DMS 273 treated with DMSO at 0.1 percent for 48 hours (cell line): ENCODE measurements at places on chromosomes 1 and 21.

- DNase-seq: no peak
These were observed 81.5 kb downstream of the SCMH1 start for GRCh38 chr1:41160498-41161110.

DNA sequence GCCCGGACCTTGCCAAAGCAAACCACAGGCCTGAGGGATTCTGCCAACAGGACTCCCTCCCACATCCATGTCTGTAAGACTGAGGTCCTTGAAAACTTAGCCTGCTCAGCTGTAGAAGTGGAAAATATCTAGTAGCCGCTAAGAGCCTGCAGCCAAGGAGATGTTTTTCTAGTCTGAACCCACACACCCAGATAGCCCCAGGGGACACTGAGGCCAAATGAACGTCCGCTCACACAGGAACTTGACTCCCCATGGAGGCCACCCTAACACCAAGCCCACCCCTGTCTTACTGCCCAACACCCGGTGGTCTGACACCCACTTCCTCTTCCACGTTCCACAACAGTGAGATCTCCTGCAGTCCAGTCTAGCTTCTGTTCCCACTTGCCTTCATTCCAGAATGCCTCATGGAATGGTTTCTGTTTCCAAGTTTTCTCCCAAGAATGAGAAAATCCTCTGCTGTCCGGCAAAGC lies 174.8 kb downstream of the PLPP3 start:
- DNase-seq: no peak

- peak; percentile 48 for DNase-seq
These were observed at the start of gene OLFML2B for GRCh38 chr1:162023547-162024501. Gene OLFML2B (minus strand): TSS chr1:162023869. CDS start chr1:162023430, 439 bp downstream.

- DNase-seq: no peak
These were observed 817.9 kb upstream of the ADGRL2 start for GRCh38 chr1:80982831-80983230.

- no peak for DNase-seq
These were observed 61.4 kb upstream of the CXADR start for GRCh38 chr21:17451364-17451891.

GRCh38 chr1:29906927-29907326 lies 670.6 kb downstream of the PTPRU start:
- DNase-seq: no peak

DNA sequence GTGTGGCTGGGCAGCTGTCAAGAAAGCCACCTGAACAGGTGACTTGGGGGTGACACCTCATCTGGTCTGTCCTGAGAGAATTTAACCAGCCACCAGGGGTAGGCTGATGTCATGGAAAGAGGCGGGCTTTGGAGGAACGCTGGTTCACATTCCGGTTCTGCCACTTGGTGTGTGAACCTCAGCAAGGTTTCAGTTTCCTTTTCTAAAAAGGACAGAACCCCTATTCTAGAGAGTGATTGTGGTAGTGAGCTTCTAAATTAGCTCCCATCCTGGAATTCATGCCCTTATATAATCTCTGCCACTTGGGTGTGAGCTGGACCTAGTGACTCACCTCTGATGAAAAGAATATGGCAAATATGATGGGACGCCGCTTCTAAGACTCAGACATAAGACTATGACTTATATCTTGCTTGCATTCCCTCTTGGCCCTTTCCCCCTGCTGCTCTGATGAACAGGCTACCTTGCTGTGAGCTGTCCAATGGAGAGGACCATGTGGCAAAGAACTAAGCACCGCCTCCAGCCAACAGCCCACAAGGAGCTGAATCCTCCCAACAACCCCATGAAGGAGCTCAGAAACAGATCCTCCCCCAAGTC lies 332.1 kb downstream of the RRAGC start:
- no peak for DNase-seq

DNA sequence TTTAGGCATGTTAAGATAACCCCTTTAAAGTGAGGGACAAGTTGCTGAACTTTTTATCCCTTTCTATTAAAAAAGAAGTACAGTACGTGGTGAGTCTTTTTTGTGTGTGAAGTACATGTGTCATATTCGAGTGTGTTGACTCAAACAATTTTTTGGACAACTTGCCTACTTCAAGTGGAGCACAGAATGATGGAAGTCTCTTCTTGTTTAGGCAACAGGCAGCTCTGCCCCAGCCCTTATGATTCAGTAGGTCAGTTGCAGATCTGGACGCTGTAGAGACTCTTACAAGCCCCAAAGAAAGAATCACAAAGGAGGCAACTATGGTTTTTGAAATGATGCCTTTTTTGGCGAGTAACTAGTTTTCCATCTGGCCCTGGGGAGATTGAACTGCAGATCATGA lies 14.4 kb upstream of the ZFP69B start:
- DNase-seq: no peak

DNA sequence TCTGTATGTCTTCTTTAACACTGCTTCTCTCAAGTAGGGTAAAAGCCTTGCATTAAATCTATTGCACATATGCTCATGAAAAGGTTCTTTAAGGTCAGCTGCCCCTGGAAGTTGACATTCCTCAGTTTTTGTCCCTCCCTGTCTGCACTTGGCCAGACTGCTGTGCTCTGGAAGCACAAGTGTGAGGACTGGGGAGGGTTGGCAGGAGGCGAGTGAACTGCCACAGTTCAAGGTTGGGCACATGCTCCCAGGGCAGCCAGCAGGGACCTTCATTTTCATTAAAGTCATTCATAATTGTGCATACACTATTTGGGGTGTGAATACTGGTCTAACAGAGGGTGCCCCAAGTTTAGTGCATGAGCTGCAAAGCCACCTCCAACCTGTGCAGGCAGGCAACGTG lies 10.9 kb upstream of the THEM5 start:
- DNase-seq: no peak

GRCh38 chr1:197638316-197638715 lies 137.0 kb downstream of the DENND1B start:
- DNase-seq: no peak

- no peak for DNase-seq
These were observed 2.1 kb downstream of the LHX8 start for GRCh38 chr1:75136195-75136815.

DNA sequence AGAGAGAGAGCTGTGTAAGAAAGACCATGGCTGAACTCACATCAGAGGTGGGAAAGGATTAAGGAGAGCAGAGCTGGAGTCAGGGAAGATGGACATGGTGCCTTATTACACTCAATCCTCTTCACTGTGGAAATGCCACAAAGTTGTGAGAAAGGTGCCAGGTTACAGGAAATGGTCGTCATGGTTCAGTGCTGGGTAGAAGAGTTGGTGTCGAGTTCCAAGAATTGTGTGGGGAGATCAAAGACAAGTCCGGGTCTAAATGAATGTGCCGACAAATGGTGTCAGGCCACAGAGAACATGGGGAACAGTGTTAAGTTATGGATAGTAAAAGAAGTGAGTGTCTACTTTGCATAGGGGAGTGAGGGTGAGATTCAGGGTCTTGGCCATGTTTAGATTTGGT lies 40.9 kb downstream of the LAMC2 start:
- no peak for DNase-seq

DNA sequence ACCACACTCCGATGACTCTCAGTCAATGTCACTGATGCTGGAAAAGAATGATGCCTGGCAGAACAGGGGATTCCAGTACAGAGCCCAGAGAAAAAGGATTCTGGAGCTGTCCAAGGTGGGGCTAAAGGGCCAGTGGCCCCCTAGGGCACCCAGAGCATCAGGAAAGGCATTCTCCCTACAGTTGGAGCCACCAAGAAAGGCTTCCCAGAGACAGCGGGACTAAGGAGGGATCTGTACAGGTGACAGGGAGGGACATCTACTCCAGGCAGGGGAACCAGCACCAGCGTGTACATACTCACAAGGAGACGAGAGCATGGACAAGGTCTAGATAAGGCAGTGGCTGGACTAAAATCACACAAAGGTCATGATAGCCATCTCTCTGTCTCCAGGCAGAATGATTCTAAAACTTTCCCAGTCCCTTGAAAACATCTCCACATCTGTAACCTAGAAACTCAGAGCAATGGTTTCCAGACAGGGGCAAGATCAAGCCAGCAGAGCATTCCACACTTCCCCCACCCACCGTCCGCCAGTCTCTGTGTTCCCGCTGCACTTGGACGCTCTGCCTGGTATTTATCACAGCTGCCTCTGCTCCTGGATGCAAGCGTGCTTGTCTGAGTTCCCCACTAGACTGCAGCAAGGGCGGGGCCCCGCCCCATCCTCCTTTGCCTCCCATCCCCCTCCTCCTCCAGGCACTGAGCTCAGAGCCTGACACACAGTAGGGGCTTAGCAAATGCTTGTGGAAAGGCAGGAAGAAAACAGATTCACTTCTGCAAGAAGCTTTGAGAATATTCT lies 111.6 kb upstream of the ZC3H12A start:
- no peak for DNase-seq

- DNase-seq: no peak
These were observed 67.9 kb downstream of the TBX15 start for GRCh38 chr1:118920124-118920717.

DNA sequence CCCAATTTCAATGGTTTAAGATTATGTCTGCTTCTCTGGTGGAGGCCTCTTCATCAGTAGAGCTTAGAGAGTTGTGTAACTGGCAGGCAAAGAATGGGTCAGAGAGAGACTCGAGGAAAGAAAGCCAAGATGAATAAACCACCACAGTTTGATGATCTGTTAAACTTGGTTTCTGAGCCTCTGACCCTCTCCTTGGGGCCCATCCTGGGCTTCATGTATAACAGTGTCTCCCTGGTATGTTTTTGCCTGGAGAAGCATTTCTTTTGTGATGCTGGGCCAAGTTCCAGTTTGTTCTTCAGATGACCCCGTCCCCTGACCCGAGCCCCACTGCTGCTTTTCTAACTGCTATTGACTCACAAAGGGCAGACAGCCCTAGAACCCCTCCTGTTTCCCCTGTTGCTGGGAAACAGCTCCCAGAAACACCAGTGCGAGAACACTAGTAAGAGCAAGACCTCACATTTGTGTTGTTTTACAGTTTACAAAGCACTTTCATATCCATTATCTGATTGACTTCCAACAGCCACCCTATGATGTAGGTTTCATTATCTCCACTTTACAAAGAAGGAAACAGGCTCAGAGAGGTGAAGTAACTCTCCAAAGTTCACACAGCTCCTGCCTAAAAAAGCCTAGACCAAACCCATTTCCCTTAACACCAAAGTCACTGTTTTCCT lies 9.0 kb downstream of the CD2 start:
- no peak for DNase-seq

DNA sequence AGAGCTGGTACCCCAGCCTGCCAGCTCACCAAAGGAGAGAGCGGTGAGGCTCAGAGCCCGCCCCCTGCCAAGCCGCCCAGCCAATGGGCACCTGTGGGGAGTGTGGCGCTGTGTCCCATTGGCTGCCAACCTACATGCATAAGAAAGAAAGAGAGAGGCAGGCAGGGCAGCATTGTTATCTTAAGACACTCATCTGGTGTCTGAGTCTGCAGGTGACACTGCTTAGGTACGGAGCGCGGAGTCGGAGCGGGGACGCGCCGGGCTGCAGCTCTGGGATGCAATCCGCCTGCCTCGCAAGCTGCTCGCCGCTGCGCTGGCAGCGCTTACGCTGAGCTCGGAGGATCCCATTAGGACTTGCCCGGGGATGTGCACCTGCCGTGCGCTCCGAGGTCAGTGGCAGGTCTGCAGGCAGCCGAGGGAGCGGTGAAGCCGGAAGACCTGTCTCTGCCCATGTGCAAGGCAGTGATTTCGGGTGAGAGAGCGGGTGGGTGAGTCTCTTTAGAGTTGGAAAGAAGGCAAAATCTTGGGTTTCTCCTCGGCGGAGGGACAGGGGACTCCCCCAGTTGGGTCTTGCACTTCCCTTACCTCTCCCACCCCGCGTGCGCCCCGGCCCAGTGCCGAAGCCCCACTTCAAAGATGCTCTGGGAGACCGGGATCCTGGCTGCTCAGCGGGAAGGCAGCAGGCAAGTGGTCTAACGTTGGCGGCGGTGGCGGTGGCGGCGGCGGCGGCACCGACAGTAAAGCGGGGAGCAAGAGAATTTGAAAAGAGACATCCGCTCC lies at the start of gene BRINP2:
Gene BRINP2 (plus strand): TSS at position 203 of the 780 bp plus-strand sequence. CDS start 58,919 bp downstream, outside the sequence.
- DNase-seq: no peak

- DNase-seq: no peak
These were observed 1347.2 kb upstream of the B3GALT2 start for GRCh38 chr1:194533641-194534040.

DNA sequence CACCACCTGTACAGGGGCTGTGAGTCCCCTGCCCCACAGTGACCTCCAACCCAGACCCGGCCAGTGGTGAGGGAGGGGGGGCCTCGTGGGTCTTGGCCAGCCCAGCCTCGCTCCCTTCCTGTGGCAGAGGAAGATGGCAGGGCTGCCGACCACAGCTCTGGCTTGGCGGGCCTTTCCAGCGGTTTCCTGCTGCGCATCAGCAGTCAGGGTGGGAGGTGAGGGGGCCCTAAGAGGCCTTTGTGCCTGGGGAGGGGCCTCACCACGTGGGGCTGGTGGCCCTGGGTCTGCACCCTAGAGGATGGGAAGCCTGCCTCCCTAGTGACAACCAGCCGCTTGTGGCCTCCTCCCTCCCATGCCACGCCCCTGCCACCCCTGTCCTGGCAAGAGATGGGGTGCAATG lies 72.6 kb upstream of the ARHGEF16 start:
- DNase-seq: no peak
